ENCODE measurements at places on chromosomes 12 and 14.

DNA sequence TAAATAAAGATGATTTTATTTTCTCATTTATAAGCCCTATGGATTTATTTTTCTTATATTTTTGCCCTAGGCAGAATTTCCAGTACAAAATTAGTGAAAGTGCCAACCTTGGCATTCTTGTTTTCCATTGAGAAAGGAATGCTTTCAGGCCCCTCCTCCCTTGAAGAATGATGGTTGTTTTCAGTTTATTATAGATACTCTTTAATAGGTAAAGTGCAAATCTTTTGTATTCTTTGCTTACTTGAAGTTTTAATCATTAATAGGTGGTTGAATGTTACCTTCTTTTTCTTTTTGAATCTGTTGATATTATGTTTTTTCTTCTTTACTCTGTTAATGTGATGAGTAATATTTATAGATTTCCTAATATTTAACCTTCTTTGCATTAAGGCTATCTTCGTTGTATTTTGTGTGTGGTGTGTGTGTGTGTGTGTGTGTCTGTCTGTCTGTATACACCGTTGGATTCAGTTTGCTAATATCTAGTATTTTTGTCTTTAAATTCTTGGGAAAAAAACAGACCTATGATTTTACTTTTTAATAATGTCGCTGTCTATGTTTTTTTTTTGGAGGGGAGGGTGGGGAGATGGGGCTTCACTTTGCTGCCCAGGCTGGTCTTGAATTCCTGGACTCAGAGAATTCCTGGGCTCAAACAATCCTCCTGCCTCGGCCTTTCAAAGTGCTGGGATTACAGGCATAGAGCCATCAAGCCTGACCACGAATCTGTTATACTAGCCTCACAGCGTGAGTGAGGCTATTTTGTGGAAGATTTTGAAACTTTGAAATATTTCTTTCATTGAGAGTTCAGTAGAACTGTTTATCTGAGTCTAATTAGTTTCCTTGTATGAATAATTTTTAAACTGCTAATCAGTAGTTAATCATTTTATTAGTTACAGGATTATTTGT is 13.5 kb downstream of the SRGAP1 start:
- no peak for DNase-seq

DNA sequence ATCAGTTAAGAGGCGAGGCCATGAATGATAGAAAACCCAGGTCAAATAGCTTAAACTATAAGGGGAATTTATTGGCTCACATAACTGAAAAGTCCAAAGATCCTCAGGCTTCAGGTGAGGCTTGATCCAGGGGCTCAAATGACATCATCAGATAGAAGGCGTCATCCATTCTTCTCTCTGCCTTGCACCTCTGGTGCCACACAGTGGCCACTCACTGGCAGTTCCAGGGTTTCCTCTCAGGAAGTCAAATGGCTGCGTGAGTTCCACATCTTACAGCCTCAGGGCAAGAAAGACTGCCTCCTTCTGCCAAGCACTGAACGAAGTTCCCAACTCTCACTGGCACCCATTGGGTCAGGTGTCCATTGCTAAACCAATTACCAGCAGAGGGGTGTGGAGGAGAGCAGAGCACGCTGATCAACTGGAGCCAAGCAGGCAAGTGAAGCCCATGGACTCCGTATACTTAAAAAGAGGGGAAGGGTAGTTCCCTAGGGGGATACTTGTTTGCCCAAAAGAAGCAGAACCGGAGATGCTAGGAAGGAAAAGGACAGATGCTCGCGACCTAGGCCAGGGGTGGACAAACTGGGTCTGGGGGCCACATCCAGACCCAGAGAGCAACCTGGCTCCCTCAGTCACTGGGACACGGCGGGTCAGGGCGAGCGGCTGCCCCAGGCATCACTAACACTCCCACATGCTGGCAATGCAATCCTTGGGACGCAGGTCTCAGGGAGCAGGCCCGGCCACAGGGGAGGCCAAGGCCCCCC is 69.3 kb downstream of the SERPINA3 start:
- DNase-seq, result peak; percentile 49

- DNase-seq, result no peak
Observed at GRCh38 chr12:26010293-26010821, 51.9 kb downstream of the RASSF8 start.

DNA sequence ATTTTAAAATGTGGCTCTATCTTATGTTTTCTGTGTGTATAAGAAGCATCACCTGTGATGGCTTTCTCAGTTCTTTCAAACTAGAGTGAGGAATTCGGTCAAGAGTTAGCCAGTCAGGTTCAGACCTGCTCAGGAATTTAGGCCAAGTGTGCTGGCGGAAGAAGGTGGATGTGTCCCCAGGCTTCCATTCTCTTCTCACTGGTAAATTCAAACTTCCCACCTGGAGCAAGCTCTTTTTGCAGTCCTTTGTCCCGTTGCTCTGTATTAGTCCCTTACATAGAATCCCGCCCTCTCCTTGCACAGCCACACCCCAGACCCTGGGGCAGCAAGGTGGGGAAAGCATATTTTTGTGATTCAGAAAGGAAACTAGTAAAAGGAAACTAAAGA is 124.7 kb upstream of the PWP1 start:
- DNase-seq, result no peak

GRCh38 chr14:33505963-33506329 is 444.9 kb downstream of the EGLN3 start:
- DNase-seq, result no peak

- no peak for DNase-seq
Observed at GRCh38 chr12:112543751-112544150, 125.0 kb downstream of the PTPN11 start.

DNA sequence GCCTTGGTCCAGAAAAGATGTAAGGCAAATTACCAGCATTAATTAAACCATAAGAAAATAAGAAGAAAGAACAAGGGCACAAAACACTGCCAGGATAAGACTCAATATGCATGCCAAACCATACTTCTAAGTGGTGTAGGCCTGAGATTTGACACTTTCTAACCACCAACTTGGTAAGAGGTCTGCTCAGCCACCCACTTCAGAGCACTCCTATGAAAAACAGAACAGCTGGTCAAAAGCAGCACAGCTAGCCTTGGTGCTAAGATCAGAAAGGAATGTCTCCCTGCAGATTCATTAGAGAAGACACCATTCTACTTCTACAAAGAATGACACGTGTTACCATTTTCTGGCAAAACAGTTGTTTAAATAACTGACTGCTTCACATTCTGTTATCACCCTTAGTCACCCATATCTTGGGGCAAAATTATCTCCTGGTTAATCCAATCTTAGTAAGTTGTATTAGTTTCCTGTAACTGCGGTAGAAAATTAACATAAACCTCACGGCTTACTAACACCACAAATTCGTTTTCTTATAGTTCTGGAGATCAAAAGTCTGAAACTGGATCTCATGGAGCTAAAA is 13.2 kb downstream of the RPS6KA5 start:
- DNase-seq, result no peak

DNA sequence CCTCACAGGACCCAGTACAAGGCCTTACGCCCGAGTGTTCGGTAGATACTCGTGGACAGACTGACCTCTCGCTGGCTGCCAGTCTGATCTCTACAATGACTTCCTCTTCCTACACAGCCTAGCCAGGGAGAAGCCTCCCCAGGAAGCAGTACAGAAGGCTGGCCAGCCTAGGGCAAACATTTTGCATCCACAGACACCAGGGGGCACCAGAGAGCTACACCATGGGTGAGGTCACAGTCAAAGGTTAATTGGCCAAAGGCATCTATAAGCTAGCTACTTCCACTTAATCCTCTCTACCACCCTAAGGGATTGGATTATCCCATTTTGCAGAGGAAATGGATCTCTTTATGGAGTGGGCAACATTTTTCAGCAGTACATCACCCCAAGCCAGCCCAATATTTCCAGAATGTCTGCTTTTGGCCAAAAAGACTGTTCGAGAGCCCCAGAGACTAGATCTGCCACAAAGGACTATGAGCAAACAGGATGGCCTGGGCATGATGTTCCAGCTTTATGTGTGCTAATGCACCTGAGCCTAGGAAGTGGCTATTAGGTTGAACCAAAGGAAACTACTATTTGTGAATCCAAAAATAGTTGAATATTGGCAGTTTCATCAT is 14.6 kb upstream of the PNMA1 start:
- peak; percentile 78 for DNase-seq

- no peak for DNase-seq
Observed at GRCh38 chr12:128649902-128650301, 173.9 kb downstream of the SLC15A4 start.

DNA sequence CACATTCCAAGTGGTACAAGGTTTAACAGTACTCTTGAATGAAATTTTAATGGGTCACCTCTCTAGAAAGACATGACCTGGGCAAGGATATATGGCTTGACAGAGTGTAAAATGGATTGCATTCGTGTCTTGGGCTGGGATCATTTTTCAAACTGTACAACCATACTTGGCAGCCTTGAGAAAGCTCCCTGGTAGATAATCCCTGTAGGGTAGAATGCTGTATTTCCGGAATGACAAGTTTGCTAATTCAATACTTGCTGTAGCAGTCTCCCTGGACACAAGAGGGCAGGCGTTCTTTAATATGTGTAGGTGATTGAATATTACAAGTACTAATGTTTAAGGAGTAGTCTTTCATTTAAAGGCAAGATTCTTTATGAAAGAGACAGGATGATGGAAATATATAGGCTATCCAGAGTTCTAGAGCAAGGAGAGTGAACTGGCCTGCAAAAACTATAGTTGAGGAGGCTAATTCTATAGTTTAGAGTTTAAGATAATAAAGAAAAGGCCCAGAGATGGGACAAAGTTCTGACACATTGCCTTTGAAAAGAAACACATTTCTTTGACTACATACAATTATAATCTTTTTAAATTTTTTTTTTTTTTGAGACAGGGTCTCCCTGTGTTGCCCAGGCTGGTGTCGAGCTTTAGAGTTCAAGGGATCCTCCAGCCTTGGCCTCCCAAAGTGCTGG is 53.4 kb downstream of the PLBD1 start:
- no peak for DNase-seq

GRCh38 chr12:6730169-6730568 is 6.3 kb downstream of the COPS7A start:
- DNase-seq, result no peak

GRCh38 chr12:17352164-17352563 is 737.8 kb downstream of the RERGL start:
- DNase-seq, result no peak

- no peak for DNase-seq
Observed at GRCh38 chr14:95585953-95586620, 51.2 kb downstream of the GLRX5 start.

- no peak for DNase-seq
Observed at GRCh38 chr14:60840313-60840712, 105.8 kb downstream of the MNAT1 start.

DNA sequence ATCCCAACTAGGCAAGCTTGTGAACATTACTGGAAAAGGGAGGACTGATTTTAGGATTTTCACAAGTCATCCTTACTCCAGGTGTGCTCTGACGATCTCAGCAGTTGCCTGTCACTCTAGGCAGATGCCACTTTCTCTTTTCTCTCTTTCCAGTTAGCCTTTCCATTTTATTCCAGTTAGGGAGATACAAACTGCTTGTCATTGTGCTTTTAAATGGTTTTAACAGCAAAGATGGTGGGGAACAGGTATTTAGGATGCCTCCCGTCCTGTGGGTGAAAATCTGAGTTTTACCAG is 1.2 kb downstream of the PA2G4 start:
- no peak for DNase-seq

DNA sequence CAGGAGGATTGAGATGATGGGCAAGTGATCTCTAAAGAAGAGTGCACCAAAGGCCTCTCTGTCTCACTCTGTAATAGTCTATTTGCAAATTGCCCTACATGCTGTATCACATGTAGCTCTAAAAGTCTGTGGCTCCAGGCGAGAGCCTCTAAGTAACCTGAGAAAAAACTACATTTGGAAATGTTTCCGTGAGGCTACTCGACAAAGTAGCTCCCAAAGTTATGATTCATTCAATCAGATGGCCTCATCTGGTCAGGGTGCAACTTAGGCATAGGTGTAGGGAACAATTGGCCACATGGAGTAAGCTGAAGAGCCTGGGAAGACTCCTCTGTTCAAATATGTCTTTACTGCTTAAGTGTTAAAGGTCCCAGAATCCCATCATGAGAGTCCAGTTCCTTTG is 155.4 kb upstream of the PLEKHG7 start:
- no peak for DNase-seq

GRCh38 chr14:54777395-54777794 is 125.2 kb downstream of the GCH1 start:
- DNase-seq, result no peak
